ENCODE measurements at places on chromosomes 16 and 17.

DNA sequence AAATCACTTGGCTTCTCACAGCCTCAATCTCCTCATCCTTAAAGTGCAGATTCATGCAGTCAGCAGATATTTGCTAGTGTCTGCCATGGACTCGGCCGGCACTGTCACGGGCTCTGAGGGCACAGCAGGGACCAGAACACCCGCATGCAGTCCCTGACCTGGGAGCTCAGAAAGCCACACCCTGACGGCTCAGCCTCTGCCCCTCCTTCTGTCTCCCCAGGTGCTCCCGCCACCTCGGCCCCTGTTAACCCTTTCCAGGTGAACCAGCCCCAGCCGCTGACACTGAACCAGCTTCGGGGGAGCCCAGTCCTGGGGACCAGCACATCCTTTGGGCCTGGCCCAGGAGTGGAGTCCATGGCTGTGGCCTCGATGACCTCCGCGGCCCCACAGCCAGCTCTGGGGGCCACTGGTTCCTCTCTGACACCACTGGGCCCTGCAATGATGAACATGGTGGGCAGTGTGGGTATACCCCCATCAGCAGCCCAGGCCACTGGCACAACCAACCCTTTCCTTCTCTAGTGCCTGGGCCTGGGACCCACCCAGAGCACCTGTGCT lies 28.7 kb downstream of the B9D1 start:
- no peak for DNase-seq
- no peaks in the 10 kb centered on the region for H3K36me3 ChIP-seq
- no peak overlapping the region for H3K4me3 ChIP-seq
- peaks cover 11% of the 10 kb centered on the region for H3K4me1 ChIP-seq
- H3K27me3 ChIP-seq, result no peaks in the 10 kb centered on the region

- no peak overlapping the region for H3K4me3 ChIP-seq
- H3K27ac ChIP-seq, result no peak overlapping the region
- no peaks in the 10 kb centered on the region for H3K36me3 ChIP-seq
- peaks cover 22% of the 10 kb centered on the region for H3K4me1 ChIP-seq
Observed at GRCh38 chr17:45575126-45575885, 84.8 kb upstream of the PLEKHM1 start.

DNA sequence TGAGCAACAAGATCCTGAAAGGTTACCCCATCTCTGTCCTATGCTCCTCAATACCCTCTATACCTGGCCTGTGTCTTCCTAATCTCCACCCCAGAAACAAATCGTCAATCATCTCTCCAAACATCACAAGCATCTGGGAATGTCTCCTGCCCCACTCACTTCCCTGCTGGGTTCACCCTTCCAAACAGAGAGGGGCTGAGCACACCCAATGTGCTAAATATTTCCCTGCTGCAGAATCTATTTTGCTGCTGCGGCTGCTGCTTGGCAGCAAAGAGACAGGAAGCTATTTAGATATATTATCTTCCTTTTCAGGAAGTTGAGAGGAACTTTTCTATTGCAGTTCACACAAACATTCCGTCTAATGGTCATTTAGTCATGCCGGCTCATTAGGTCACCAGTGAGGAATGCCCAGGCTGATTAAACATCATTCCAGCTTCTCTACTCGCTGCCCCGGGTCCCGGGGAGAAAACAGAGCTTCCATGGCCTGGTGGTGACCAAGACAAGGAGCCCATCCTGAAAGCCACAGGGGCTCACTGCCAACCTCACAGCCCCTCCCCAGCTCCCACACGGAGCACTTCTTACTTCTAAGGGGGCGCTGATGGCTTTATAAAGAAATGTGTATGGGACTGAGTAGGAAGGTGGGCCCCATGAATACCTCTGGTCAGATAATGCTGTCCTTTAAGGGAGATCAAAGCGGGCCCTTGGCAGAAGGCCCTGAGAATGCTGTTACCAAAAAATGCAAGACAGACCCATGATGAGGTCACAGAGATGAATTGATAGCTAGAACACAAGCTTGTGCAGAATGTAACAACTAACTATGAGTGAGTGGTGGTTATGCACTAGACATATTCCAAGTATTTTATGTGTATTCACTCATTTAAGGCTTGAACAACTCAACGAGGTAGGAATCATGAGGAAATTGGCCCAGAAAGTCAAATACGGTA lies 218.3 kb downstream of the SOX9 start:
- no peak for DNase-seq
- H3K4me3 ChIP-seq, result no peak overlapping the region
- no peak overlapping the region for H3K27ac ChIP-seq
- H3K4me1 ChIP-seq, result no peaks in the 10 kb centered on the region
- no peaks in the 10 kb centered on the region for H3K36me3 ChIP-seq
- no peaks in the 10 kb centered on the region for H3K27me3 ChIP-seq

GRCh38 chr17:13569398-13570123 lies 32.2 kb downstream of the HS3ST3A1 start:
- H3K36me3 ChIP-seq, result peaks cover 5% of the 10 kb centered on the region
- DNase-seq, result no peak
- H3K27ac ChIP-seq, result peak overlapping the region; percentile 67
- peaks cover 26% of the 10 kb centered on the region for H3K4me1 ChIP-seq
- no peaks in the 10 kb centered on the region for H3K27me3 ChIP-seq

DNA sequence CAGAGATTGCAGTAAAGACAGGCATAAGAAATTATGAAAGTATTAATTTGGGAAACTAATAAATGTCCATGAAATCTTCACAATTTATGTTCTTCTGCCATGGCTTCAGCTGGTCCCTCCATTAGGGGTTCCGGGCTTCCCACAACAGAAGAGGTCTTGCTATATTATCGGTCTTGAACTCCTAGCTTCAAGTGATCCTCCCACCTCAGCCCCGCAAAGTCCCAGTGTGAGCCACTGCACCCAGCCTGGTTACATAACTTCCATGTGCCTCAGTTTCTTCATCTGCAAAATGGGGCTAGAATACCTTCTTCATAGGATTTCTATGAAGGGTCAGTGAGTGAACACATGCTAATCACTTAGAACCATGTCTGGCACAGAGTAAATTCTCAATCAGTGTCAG lies 13.5 kb upstream of the ITGAM start:
- no peaks in the 10 kb centered on the region for H3K36me3 ChIP-seq
- H3K4me1 ChIP-seq, result peaks cover 15% of the 10 kb centered on the region
- peak overlapping the region; percentile 89 for H3K27ac ChIP-seq
- DNase-seq, result no peak

DNA sequence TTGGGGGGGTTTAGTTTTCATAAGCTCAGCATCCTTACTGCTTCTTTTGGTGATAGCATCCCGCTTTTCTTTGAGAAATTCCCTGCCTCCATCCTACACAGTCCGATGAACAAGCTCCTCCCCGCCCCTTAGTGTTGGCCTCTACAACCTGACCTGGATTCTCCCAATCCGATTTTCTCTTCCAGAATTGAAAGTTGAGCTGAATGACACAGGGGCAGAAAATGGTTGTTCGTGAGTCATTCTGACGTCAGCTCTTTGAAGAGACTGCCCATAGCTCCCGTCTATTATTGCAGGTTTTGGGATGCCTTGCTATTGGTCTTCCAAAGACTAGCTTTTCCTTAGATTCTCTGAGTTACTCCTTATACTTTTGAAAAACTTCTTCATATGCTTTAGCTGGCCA lies 279.7 kb downstream of the SLC39A11 start:
- no peaks in the 10 kb centered on the region for H3K4me1 ChIP-seq
- H3K27me3 ChIP-seq, result no peaks in the 10 kb centered on the region
- no peaks in the 10 kb centered on the region for H3K36me3 ChIP-seq
- no peak for DNase-seq
- H3K27ac ChIP-seq, result no peak overlapping the region

DNA sequence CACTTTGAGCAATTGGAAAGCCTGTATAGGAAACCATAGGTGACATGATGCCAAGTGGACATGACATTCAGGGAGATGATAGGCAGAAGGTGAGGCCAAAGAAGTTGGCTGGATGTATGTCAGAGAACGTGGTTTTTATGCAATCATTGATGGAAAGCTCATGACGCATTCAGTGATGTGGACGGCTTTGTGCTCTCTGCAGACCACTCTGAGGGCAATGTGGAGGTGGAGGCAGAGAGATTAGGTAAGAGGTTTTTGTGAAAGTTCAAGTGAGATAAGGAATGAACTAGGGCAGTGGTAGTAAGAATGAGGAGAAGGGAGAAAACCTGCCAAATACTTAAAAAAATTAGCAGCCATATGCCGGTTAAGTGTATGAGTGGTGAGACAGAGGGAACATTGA lies 99.0 kb downstream of the PRKCA start:
- DNase-seq, result no peak
- no peak overlapping the region for H3K4me3 ChIP-seq
- no peak overlapping the region for H3K27ac ChIP-seq
- H3K36me3 ChIP-seq, result no peaks in the 10 kb centered on the region
- H3K4me1 ChIP-seq, result peaks cover 33% of the 10 kb centered on the region

DNA sequence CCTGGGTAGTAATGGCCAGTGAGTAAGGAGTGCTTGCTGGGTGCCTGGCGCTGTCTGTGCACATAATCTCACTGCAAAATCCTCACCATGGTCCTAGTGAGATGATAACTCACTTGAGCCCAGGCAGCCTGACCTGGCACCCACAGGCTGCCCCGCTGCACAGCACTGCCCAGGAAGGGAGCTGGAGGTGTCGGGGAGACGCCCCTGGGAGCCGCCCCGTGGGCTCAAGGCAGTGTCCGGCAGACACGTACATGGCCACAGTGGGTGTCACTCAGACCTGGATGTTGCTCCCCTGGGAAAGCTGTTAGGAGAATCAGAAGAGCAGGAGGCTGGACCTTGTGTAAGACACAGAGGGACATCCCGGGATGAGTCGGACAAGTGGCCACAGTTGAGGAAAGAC lies 44.2 kb downstream of the BEAN1 start:
- H3K36me3 ChIP-seq, result no peaks in the 10 kb centered on the region
- H3K4me3 ChIP-seq, result no peak overlapping the region
- H3K27me3 ChIP-seq, result no peaks in the 10 kb centered on the region
- no peak overlapping the region for H3K27ac ChIP-seq

DNA sequence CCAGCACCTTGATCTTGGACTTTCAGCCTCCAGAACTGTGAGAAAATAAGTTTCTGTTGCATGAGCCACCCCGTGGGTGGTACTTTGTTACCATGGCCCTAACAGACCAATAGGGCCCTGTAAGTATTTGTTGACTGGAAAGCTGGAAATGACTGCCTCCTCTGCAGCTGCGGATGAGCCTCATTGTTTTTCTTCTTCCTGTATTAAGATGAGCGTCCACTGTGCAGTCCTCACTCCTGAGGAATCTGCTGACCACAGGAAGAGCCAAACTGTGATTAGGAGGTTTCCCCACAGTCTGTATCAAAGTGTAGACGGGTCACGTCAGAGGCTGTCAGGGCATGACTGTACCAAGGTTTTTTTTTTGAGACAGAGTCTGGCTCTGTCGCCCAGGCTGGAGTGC lies 12.2 kb upstream of the AKTIP start:
- no peaks in the 10 kb centered on the region for H3K36me3 ChIP-seq
- no peak for DNase-seq
- no peak overlapping the region for H3K4me3 ChIP-seq
- no peaks in the 10 kb centered on the region for H3K4me1 ChIP-seq
- no peaks in the 10 kb centered on the region for H3K27me3 ChIP-seq

- H3K27me3 ChIP-seq, result no peaks in the 10 kb centered on the region
- no peak for DNase-seq
- no peak overlapping the region for H3K4me3 ChIP-seq
- no peak overlapping the region for H3K27ac ChIP-seq
Observed at GRCh38 chr17:64565563-64565962, 58.8 kb downstream of the CEP95 start.

DNA sequence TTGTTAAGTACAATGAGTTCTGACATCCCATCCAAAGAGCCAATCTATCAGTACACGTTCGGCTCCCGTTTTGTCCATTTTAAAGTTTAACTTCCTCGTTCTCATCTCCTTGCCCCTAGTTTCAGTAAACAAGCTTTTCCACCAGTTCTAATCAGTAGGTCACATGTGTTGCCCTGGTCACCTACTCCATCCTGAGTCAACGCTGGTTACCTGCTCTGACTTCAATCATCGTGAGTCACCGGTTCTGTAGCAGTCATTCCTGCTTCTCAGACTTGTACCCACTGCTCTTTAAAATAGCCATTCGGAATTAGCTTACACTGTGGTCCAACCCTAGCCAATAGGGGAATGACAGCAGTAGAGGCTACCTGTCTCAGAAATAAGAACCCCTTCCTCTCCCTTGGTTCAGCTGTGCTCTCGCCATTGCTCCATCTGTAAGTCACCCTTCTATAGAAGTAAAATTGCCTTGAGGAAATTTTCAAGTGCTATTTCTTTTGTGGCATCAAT lies 191.0 kb downstream of the CPPED1 start:
- H3K27me3 ChIP-seq, result no peaks in the 10 kb centered on the region
- H3K36me3 ChIP-seq, result no peaks in the 10 kb centered on the region
- peaks cover 6% of the 10 kb centered on the region for H3K4me1 ChIP-seq
- H3K4me3 ChIP-seq, result no peak overlapping the region
- no peak for DNase-seq

- peak overlapping the region; percentile 55 for H3K4me3 ChIP-seq
- no peak overlapping the region for H3K27ac ChIP-seq
- peaks cover 12% of the 10 kb centered on the region for H3K27me3 ChIP-seq
- H3K36me3 ChIP-seq, result no peaks in the 10 kb centered on the region
- peaks cover 36% of the 10 kb centered on the region for H3K4me1 ChIP-seq
Observed at GRCh38 chr16:57797526-57798266, 4.6 kb downstream of the KIFC3 start.

DNA sequence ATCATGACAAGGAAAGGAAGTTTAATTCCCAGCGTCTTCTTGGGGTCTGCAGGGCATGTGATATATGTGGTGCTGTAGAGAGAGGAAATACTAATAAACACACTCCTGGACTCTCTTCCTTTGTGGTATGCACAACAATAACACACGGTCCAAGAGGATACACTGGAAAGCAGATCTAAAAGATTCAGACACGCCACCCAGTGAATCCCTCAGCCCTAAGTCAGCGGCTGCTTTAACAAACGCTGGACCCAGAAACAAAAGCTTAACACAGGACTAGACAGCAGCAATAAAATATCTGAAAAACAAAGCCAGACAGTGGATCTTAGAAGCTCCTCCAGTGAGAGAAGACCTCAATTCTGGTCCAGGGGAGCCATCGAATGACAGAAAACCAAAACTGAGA lies 13.1 kb downstream of the CFAP20 start:
- no peaks in the 10 kb centered on the region for H3K4me1 ChIP-seq
- DNase-seq, result no peak
- no peak overlapping the region for H3K4me3 ChIP-seq
- H3K27ac ChIP-seq, result no peak overlapping the region
- H3K27me3 ChIP-seq, result no peaks in the 10 kb centered on the region
- peaks cover 33% of the 10 kb centered on the region for H3K36me3 ChIP-seq

DNA sequence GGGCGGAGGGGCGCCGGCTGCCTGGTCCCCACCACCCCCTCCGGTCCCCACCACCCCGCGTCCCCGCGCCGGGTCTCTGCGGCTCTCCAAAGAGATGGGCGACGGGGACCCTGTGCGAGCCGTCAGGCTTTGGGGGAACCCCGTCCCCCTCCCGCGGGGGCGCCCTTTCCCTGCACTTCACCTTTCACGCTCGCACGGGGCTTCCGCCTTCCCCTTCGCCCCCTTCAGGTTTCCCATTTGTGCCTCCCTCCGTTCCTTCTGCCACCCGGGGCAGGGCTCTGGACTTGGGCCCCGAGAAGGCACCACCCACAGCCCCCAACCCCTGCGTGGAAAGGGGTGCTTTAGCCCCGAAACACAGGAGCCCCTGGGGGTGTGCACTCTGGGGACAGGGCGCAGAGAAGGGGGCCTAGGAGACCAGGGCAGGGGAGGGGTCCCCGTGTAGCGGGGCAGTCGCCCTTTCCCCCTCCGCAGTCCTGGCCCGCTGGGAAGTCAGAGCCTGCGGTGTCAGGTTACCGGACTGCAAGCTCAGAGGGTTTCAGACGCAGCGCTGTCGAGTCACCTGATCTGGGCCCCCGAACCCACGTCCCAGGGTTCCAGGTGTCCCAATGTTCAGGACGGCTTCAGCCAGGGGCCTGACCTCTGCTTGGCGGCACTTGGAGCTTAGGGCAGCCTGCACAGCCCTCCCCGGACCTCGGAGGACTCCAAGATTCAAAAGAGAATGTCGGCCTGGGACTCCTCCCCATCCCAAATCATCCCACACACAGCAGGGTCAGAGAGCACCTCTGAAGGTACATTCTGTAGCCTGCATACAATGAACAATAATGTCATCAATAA lies 6.7 kb upstream of the CCDC92B start:
- peak overlapping the region; percentile 59 for H3K27ac ChIP-seq
- H3K4me1 ChIP-seq, result peaks cover 7% of the 10 kb centered on the region

Measured in GM23338 (cell line).